ENCODE measurements at places on chromosomes 2 and 18.

DNA sequence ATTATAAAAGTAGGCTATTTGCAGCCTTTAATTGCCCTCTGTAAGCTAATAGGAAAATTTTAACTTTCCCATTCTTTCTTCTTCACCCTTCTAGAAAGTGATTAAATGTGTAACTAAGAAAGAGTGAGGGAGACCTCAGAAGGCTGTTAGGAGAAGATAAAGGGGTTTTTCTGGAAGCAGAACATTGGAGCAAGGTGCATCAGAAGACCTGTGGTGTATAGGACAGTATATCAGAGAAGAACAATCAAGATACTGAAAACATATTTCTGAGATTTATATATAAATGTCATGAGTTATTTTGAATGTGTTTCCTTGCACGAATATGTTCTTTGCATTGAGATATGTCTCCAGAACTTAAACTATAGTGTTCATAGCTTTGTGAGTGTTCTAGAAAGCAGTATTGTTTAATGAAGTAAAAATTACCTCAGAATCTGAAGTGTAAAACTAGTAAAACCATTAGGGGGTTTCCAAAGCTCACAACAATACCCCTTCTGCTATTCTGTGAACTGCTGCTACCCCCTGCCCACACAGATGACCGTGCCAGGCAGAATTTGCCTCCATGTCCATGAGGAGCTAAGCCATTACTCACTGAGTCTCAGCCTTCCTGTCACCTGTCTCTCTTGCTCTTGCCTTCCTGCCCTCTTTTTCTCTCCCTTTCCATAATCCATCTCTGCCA is 537.9 kb downstream of the EPHA4 start:
- no peak for DNase-seq

GRCh38 chr2:8609357-8609811 is 72.5 kb upstream of the ID2 start:
- DNase-seq, result no peak

DNA sequence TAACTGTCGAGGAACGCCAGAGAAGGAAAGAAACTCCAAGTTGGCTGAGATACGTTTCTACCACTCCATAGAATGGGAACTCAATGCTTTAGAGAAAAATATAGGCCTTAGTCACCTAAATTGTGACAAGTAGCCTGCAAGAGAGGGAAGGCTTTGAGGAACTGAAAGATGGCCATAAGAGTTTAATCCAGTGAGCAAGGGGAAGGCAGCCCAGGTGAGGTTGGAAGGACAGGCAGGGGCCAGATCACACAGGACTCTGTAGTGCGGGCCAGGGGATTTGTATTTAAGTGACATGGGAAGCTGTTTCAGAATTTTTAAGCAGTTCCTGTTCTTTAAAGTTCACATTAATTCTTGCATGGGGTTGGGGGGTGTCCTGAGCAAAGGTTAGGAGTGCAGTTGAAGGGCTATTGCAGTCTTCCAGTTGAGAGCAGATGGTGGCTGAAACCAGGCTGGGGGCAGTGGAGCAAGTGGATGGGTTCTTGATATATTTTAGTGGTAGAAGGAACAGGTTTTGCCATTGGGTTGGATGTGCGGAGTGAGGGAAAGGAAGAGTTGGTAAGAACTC is 138.9 kb upstream of the PELI1 start:
- DNase-seq, result no peak

DNA sequence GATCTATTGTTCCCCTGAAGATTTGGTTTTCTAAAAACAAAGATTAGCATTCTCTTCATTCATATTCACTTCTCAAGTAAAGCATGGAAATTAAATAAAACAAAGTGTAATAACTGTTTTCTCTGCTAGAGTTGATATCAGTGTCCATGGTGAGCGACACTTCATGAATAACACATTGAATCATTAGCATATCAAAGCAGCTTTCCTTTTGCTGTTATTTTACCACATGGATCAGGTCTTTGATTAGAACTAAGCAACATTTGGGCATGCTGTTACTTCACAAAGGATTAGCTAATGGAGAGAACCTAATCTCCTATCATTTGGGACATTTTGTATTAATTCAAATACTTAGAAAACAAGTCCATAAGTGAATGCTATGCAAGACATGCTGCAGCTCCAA is 368.8 kb upstream of the CDH19 start:
- DNase-seq, result no peak

- DNase-seq, result no peak
Observed at GRCh38 chr18:26487437-26487836, 60.9 kb downstream of the KCTD1 start.

DNA sequence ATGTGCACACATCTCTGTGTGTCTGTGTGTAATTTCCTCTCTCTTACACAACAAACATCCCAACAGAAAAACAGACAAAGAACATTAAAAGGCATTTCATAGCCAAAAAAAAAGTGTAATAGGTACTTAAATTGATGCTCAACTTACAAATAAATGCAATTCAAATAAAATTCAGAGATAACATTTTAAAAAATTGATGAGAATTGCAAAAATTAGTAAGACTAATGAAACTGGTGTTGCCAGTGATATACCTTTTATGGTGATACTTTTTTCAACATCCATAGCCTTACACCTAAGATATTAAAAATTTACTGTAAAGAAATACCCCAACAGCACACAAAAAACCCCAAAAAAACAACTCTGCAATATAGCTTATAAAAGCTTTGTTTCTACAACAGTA is 76.0 kb downstream of the SS18 start:
- DNase-seq, result no peak
